Stimulated activated CD8-positive, alpha-beta memory T cell treated with anti-CD3 and anti-CD28 coated beads, Interleukin-2, amount 100 ng/mL, for 1 hour (primary cell): ENCODE measurements at places on chromosomes 13 and 19.
A peak's percentile ranks its signal among the peaks of the same experiment; 100 is the strongest.

DNA sequence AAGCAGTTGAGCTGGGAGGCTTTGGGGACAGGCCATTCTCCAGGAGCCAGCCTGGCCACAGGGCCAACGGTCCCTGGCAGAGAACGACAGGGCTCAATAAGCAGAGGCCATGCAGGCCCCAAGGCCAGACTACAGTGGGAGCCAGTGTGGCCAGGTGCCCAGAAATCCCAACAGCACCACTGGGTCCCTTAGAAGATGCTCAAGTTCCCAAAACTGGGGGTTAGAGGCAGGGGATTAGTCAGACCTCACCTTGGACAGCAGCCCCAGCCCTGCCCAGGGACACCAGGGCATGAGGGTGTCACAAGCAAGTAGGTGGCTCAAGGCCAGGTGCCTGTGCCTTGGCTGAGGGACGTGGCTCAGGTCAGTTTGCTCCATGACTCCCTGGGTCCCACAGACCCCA lies 12.8 kb downstream of the SCGB2B2 start:
- no peak for DNase-seq

DNA sequence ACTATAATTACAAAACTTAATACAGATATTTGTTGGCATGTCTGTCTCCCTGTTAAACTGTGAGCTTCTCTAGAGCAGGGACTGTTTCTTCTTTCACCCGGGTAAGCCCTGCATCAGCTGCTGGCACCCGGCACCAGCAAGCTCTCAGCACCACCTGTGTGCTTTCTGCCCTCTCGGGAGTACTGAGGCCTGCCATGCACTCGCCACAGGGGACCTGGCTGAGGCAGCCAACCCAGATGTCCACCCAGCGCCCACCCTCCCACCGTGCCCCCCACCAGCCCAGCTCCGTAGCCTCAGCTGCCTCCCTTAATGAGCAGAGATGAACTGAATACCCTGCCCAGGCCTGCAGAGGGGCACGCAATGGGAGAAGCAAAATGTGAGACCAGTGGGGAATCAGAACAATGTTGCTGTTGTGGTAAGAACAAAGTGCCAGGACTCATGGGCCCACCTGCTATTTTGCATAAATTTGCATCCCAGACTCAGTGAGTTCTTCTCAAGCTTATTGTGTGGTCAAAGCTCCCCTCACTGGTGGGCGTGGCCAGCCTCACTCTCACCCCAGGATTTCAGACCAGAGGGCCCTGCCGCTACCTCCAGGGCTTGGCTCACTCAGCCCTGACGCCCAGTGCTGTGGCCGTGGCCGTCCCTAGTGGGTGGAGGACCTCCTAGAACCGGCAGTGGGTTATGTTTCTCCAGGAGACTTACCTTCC lies 14.6 kb upstream of the SERPINE3 start:
- no peak for DNase-seq

- no peak for DNase-seq
Measured at GRCh38 chr19:14654786-14655560, 19.7 kb downstream of the ADGRE3 start.

GRCh38 chr13:96052656-96053002 lies 572 bp downstream of the UGGT2 start:
- no peak for DNase-seq

DNA sequence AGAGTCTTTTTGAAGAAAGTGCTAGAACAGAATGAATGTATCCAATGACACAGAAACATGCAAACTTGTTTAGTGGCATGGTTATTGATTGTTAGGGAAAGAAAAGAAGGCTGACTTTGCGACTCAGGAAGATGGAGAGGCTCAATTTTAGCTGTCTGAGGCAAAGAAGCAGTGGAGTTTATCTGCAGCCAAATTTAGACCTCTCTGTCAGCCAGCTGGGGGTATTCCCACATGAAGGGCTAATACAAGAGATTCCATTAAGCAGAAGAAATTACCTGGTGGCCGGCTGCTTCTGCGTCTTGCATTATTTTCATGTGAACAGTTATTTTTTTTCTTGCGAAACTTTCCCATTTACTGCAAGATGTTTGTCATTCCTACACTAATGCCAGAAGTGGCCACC lies 240.2 kb upstream of the NBEA start:
- no peak for DNase-seq

- DNase-seq: no peak
Measured at GRCh38 chr19:3494559-3494958, 5.9 kb downstream of the DOHH start.

GRCh38 chr13:100208626-100209025 lies 119.7 kb downstream of the PCCA start:
- DNase-seq: no peak

- no peak for DNase-seq
Measured at GRCh38 chr19:45413497-45413896, 7.1 kb downstream of the POLR1G start.

GRCh38 chr13:90551253-90551652 lies 796.2 kb upstream of the MIR17HG start:
- no peak for DNase-seq

DNA sequence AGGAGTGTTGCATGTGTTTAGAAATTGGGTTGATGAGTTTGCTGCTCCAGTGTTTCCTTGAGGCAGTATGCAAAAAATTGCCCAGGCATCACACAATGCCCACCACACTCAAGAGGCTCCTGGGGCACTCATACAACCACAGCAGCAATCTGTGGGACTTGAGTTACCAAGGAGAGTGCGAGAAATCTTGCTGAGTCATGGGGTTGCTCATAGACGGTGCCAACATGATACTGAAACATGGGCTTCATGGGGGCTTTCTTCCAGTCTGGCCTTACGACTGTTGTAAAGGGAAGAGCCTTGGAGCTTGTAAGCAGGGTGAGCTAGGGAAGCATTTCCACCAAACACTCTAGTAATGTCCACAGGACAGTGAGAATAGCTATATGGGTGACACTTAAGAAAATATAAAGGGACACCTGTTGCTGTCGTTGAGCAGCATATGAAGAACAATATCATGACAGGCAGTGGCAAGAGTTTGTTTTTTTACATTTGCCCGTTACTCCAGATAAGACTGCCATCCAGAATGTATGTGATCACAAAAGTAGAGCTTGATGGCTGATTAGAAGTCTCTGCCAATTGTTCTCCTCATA lies 1237.4 kb downstream of the UQCRFS1 start:
- DNase-seq: no peak

GRCh38 chr13:37027639-37028038 lies 27.1 kb downstream of the EXOSC8 start:
- DNase-seq: no peak

- no peak for DNase-seq
Measured at GRCh38 chr19:21587549-21587948, 82.1 kb downstream of the ZNF429 start.

DNA sequence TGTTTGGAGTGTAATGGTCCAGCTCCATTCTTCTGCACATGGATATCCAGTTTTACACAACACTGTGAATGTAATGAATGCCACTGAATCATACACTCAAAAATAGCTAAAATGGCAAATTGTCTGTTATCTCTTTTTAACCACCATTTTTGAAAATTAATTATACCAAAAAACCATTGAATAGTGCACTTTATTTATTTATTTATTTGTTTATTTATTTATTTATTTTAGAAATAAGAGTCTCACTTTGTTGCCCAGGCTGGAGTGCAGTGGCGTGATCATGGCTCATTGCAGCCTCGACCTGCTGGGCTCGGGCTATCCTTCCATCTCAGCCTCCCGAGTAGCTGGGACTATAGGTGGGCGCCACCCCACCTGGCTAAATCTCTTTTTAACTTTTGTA lies 7.3 kb upstream of the CEACAM19 start:
- DNase-seq: no peak

- no peak for DNase-seq
Measured at GRCh38 chr19:46678110-46678732, 17.2 kb upstream of the DACT3 start.

DNA sequence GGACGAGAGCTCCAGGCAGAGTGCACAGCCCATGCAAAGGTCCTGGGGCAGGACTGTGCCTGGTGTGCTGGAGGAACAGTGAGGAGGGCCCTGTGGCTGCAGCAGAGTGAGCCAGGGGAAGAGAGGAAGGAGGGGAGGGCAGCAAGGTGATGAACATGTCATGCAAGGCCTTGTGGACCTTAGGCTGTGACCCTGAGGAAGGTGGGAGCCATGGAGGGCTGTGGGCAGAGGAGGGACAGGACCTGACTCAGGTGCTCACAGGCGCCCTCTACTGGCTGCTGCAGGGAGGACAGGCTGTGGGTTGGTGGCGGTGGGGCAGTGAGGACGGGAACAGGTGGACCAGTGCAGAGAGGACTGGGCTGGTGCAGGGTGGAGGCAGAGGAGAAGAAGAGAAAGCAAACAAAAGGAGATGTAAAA lies 170.3 kb downstream of the PTPRS start:
- peak; percentile 15 for DNase-seq

- no peak for DNase-seq
Measured at GRCh38 chr19:48551437-48552302, at the start of gene SULT2B1. TSS of gene SULT2B1 (plus strand) at chr19:48552172. CDS start at chr19:48552253, 81 bp downstream.

GRCh38 chr13:98570929-98571372 lies 6.0 kb downstream of the STK24 start:
- no peak for DNase-seq

DNA sequence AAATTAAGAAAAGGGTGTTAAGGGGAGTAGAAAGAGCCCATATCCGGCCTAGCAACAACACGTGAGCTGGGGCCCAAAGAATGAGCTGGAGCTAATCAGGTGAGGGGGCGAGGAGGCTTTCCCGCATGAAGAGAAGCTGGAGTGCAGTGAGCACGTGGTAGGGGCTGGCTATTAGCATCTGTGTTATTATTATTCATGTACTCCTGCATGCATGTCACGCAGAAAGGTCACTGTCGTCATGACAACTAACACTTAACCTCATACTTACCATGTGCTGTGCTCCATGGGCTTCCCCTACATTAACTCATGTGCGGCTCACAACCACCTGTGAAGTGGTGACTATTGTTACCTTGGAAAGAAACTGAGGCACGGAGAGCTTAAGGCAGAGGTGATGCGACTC lies 227.6 kb upstream of the UBL3 start:
- DNase-seq: no peak

GRCh38 chr13:31267126-31267784 lies 67.5 kb downstream of the B3GLCT start:
- no peak for DNase-seq

GRCh38 chr19:55620410-55621204 lies 3.8 kb downstream of the ZNF784 start:
- no peak for DNase-seq

DNA sequence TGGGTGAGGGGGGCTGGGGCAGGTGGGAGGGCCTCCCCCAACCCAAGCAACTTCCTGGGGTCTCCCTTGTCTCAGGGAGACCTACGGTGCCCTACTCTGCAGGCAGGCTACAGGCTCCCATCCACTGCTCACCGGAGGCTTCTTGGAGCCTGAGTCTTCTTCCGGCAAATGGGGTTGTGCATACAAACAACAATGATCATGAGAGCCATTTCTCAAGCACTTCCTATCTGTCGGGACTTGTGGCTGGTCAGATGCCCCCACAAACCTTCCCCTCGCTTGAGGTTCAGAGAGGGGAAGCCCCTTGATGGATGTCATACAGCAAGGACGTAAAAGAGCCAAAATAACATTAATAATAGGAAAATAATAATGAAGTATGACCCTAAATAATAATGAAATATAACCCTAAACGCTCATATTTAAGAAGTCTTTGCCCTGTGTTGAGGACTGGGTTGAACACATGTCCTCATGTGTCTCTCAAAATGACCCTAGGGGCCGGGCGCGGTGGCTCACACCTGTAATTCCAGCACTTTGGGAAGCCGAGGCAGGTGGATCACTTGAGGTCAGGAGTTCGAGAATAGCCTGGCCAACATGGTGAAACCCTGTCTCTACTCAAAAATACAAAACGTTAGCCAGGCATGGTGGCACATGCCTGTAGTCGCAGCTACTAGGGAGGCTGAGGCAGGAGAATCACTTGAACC lies 727 bp downstream of the CD37 start:
- no peak for DNase-seq

DNA sequence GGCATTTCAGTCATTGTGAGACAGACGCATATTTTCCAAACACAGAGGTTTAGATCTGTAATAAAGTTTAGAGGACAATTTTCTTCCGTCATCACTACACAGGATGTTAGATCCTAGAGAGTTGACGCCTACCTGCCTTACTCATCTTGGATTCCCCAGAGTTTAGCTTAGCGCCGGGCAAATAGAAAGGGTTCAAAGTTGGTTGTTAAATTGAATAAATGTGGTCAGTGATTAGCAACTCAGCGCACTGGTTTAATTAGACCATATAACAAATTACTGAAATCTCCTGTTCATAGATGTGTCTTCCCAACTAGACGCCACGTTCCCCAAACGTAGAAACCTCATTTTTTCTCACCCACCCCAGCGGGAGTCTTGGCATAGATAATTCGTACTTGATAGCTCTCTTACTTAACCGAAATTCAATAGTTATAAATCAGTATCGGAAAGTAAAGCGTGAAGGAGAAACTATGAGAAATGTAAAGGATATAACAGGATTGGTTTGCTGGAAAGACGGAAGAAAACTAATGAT lies 726 bp upstream of the UFM1 start:
- DNase-seq: no peak

GRCh38 chr13:41361491-41361890 lies 50.4 kb downstream of the NAA16 start:
- DNase-seq: no peak

GRCh38 chr13:114237415-114238112 lies 2.9 kb downstream of the CDC16 start:
- DNase-seq: no peak

DNA sequence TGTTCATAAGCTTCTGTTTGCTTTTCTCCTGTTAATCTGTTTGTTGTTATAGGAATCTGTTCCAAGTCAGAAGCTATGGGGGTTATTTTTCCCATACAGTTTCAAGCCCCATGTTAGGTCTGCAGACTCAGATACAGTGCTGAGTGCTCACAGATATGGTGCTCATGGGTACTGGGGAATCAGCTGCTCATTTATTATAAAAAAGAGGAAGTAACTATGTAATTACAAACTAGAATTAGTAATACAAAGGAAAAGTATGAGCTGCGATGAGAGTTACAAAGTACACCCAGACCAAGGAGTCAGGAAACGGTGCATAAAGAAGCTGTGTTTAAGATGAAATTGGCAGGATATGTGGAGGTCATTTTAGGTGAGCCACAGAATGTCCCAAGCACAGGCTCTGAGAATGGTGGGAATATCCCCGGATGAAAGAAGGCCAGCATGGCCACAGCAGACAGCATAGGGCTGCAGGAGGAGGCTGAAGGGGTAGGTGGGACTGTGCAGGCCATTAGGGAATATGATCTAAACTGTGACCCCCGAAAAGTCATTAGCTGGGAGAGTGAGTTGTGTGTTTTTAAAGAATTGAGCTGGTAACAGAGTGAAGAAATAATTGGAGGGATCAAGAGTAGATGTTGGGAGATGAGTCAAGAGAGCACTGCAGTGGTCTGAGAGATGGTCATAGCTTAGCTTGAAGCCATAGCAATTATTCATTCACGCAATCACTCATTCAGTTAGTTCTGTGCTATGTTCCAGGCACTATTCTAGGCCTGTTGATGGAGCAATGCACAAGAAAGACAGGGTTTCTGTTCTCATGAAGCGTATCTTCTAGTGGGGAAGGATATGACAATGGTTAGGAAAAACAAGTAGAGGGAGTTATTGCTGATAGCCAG lies 177.4 kb upstream of the UBL3 start:
- DNase-seq: no peak

- no peak for DNase-seq
Measured at GRCh38 chr13:99702687-99703319, 201.5 kb downstream of the TM9SF2 start.
